ENCODE measurements at places on chromosomes 6 and 20. TPM values are rescaled to one million over a fixed set of nuclear protein-coding genes. Genes with fewer than 3 reads are reported as not detected.

DZANK1 gene
- polyA plus RNA-seq = 2.1 TPM

EDN3 gene
- polyA plus RNA-seq = 34.6 TPM

ALDH5A1 gene
- 5.8 TPM for polyA plus RNA-seq

POPDC3 gene
- 82.2 TPM for polyA plus RNA-seq

GRCh38 chr6:134449781-134450180, 131.9 kb upstream of the SGK1 start:
- DNase-seq = no peak

DNA sequence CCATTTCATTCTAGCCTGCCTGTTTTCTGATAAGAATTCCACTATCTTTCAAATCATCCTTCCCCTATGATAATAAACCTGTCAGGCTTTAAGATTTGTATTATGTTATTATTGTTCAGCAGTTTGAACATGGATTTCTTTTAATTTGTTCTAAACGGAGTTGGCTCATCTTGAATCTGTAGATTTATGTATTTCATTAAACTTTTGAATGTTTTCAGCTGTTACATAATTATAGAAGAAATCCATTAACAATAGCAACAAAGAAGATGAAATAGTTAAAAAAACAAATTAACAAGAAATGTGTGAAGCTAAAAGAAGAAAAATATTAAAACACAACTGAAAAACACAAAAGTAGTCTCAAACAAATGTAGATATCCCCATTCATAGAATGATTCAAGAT, 223.7 kb upstream of the RUNX2 start:
- no peak for DNase-seq

DNA sequence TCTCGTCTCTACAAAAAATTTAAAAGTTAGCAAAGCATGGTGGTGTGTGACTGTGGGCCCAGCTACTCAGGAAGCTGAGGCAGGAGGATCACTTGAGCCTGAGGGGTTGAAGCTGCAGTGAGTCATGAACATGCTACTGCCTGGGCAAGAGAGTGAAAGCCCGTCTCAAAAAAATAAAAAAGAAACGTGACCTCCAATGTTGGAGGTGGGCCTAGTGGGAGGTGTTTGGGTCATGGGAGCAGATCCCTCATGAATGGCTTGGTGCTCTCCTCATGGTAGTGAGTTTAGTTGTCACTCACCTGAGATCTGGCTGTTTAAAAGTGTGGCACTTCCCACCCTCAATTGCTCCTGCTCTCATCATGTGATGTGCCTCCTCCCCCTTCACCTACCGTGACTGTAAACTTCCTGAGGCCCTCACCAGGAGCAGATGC, 24.3 kb downstream of the RBL1 start:
- DNase-seq = no peak

DNA sequence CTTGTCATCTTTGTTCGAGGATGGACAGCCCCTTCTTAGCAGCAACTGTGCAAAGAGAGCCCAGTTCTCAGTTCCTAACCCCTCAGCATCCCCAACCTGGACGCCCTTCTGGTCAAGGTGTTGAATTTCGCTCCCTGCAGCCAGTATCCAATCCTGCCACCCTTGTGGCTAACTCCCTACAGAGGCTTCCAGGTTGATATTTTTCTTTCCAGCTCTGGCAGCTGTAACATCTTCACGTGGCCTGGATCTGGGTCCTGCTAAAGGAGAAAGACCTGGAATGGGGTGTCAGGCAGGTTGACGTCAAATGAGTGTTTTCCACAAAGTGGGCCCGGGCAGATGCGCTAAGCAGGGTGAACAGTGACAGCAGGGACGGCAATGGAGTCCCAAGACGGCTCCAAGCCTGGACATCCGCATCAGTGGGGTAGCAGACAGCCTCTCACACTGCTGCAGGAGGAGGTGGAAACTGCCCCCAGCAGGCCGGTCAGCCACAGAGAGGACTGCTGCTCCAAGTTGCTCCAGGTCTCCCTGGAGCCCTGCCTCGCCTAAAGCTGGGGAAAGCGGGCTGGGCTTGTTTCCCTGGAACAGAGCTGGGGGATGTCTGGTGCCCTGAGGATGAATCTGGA, 1.0 kb upstream of the YTHDF1 start:
- no peak for DNase-seq

- no peak for DNase-seq
Measured at GRCh38 chr6:144559865-144560593, 274.9 kb downstream of the UTRN start.

DNA sequence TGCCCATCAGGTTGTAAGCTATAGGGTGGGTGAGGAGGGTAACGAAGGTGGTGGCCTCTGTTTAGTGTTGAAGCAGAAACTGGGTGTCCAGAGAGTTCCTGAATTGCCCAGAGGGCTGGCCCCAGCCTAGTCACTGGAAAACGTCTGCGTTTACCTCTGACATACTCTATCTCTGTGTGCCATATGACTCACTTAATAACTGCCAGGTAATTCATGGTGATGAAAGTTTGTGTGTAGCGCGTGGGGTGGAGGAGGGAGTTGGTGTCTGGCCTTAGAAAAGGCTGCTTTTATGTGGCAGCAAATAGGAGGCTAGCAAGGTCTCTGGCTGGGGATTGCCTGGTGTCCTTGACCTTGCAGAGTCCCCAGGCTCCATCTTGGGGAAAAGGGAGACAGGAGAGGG, 47.3 kb downstream of the SLC35D3 start:
- no peak for DNase-seq

GRCh38 chr6:37460805-37461204, 27.8 kb downstream of the CMTR1 start:
- DNase-seq = no peak

GRCh38 chr6:4581468-4582385, 194.5 kb upstream of the CDYL start:
- DNase-seq = no peak
